D341Med (cell line): ENCODE measurements at places on chromosomes 1 and 21.

DNA sequence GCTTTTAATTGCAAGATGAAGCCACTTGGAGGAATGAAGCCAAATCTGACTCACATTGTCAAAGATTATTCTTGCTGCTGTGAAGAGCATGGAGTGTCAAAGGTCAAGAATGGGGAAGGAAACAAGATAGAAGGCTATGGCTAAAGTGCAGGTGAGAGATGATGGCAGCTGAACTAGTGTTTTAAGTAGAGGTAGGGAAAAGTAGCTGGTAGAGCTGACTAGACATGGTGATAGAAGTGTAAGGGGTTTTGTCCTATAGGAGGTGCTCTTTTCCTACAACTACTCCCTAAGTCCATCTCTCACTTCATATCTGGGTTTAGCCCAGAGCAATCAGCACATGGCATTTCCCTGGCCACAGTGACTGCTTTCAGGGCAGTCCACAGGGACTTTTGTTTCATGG is 11.8 kb downstream of the UBE2T start:
- no peak for DNase-seq

GRCh38 chr1:93694039-93694438 is 12.4 kb upstream of the BCAR3 start:
- DNase-seq, result no peak

GRCh38 chr1:243260221-243260880 is 4.5 kb downstream of the SDCCAG8 start:
- DNase-seq, result no peak

DNA sequence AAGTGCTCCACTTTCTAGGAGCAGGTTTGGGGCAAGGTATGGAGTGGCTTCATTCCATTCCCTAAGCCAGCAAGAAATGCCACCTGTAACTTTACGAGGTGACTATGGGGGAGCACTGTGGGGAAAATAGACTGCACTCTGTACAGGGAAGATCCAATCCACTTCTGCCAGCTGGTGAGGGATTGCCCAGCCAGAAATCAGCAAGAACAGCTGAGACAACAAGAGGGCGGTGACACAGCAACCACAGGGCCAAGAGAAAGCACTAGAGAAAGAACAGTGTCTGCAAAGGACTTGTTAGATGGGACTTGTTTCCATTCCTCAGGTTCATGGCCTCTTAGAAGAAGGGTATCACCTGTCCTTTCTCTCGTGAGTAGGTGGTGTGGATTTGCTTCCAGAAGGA is 19.6 kb downstream of the CAPN8 start:
- DNase-seq, result no peak
